ENCODE measurements at places on chromosomes 3 and 15.

DNA sequence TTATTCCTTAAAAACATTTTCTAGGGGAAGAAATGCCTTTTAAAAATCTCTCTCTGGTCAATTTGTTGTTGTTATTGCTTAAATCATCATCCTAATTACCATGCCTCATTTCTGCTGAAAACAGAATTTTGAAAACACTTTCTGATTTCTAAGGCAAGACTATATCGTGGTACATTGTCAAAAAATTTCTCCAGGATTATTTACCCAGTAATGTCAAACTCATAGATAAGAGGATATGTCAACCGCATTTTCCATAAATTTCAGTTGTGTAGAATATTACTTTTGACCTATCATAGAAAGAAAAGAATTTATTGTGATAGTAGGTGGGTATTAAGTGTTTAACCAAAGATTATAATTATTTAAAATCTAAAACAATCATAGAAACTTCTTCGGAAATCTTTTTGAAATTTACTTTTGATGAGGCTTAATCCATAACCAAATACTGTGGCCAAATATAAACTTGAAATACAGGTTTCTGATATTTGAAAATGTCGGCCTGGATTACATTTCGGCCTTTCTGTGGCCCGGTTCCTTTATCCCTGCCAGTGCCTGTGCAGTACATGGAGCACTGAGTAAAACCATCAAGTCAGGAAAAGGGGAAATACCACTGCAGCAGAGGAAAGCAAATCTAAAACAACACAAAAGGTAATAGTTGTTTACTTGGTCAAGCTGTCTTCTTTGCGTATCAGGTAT is 173.4 kb downstream of the MYRIP start:
- DNase-seq, result no peak

DNA sequence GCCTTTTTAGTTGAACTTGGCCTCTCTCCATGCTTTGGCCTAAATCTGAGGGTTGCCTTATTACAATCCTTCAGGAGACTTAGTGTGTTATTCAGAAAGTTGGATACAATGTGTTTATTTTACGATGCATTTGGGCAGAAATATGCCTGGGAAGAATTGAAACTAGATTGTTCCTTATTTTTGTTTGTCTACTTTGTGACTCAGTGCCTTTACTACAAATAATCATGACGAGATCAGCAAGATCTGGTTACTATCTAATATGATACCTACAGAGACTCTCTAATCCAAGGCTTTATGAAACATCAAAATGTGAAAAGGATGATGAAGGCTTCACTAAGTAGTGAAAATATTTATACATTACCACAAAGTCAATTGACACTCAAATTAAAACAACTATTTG is 82.2 kb downstream of the RBMS3 start:
- no peak for DNase-seq

DNA sequence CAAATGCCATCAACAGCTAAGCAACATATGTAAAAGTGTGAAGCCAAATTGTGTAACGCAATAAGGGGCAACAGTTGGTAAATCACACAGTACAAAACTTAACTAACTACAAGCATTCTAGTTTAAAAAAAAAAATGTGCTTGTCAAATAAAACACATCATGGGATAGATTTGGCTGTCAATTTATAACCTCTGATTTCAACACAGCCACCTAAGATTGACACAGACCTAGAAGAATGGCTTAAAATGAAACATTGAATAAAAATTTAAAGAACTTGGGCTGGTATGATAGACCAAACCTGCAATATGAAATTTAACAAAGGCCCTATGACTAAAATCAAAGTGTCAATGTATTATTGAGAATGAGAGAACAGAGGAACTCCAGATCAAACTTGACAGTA is 148.4 kb downstream of the NR1I2 start:
- DNase-seq, result no peak

GRCh38 chr3:134852893-134853351 is 57.9 kb downstream of the EPHB1 start:
- DNase-seq, result no peak

GRCh38 chr3:23004971-23005370 is 198.2 kb upstream of the UBE2E2 start:
- DNase-seq, result no peak

- DNase-seq, result peak; percentile 39
Observed at GRCh38 chr3:56702490-56703315, 19.6 kb upstream of the TASOR start.

GRCh38 chr3:128205558-128206145 is 52.4 kb downstream of the EEFSEC start:
- DNase-seq, result no peak

- no peak for DNase-seq
Observed at GRCh38 chr3:101591071-101591470, 17.1 kb downstream of the PCNP start.

GRCh38 chr3:172908771-172909270 is 158.3 kb downstream of the ECT2 start:
- no peak for DNase-seq

DNA sequence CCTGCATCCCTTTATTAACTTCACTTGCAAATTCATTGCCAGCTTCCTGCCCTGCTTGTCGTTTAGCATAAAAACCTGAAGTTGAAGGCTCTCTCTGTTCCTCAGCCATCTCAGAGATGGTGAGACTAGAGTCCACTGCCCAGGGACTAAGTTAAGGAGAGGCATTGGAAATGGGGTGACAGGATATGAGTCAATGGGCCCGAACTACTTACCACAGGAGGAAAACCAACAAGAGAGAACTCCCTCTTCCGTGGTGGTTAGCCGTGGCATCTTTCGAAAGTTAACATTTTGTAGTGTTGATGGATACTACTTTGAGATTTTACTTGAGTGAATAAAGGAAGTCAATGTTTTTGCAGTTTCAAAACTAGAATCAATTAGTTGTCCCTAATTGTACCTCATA is 65.3 kb downstream of the LRTM1 start:
- DNase-seq, result no peak

- DNase-seq, result no peak
Observed at GRCh38 chr15:87089551-87089950, 1009.9 kb downstream of the AGBL1 start.

- DNase-seq, result no peak
Observed at GRCh38 chr3:46542344-46542743, 23.8 kb downstream of the LRRC2 start.

GRCh38 chr3:182609575-182610156 is 183.6 kb upstream of the ATP11B start:
- DNase-seq, result no peak

- DNase-seq, result no peak
Observed at GRCh38 chr3:69260216-69260787, 125.6 kb downstream of the FRMD4B start.

DNA sequence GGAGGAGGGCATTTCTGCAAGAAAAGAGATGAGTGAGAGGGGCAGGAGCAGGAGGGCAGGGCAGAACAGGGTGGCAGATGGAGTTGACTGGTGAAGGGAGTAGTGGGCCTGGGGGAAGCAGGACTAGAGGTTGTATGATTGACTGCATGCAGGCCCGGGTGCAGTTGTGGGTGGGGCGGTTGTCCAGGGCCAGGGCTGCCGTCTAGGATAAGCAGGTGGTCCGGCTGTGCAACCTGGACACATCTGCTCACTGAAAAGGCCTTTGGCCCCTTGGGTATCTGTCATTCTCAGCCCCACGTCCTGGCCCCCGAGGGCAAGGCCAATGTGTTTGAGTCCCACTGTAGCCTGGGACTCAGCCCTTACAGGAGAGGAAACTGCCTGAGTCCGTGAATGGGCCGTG is 25.4 kb downstream of the ALS2CL start:
- no peak for DNase-seq

- DNase-seq, result no peak
Observed at GRCh38 chr3:88312256-88312655, 162.5 kb downstream of the C3orf38 start.

DNA sequence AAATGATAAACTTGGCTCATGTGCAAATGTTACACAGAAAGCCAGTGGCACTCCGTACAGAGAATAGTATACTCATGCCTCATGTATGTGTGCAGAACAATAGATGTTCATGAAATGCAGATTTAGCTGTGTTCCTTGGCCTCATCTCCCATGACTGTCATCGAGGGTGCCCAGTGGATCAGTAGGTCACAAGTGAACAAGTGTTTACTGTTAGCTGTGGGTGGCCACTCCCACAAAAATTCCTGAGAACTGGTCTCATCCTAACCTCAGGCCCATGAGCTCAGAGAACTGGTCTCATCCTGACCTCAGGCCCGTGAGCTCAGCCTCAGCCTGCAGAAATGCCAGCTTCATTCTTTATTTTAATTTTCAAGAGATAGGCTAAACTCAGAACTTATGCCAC is 124.1 kb downstream of the GADL1 start:
- no peak for DNase-seq

DNA sequence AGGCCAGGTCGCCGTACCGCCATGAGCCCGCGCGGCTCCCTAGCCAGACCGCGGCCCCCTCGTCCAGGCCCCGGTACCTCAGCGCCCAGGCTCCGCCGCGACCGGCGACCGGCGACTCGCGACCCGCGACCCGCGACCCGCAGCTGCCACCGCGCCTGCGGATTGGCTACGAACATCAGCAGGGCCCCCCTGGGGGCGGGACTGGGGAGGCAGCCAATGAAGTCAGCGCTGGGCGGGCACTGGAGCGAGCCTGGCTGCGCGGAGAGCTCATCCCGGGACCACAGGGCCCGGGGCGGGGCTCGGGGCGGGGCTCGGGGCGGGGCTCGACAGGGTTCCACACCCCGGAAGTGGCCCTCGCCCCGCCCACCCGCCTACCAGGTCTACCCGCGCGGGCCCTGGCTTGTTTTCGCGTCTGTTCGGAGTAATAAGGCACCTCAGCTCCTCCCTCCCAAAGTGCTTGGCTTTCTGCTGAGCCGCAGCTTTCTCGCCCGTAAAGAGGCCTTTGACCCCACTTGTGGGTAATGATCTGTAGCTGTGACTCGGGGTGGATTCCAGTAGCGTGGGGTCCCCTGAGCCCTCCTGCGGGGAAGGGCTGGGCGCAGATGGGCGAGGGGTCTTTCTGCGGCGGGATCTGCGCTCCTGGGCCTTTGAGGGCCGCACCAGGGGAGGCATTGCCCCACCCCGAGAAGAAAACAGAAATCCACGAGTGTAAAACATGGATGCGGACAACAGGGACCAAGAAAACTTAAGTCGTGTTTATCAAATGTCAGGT is at the start of gene LYSMD4:
Gene LYSMD4 (minus strand): TSS at position 170 of the 772 bp plus-strand sequence. CDS start 1,438 bp downstream, outside the sequence.
- peak; percentile 99 for DNase-seq

- no peak for DNase-seq
Observed at GRCh38 chr15:67593562-67593961, 51.1 kb downstream of the MAP2K5 start.

GRCh38 chr15:57060799-57061198 is 142.4 kb downstream of the TCF12 start:
- no peak for DNase-seq

DNA sequence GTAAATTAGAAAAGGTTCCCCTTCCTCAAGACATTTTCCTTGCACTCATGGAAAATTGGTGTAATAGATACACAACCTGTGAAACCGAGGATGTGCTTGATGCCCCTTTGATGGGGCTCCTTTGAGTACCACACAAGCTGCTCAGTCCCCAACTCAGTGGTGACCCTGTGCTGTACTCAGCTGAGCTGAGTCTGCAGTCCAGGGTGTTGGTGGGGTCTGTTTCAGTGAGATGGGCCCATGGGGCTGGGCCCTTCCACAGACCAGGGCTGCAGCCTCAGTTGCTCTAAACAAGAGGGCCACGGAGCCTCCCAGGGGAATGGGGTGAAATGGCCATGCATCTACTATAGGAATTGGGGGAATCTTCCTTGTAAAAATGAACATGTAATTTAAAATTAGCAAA is 39.3 kb downstream of the KY start:
- no peak for DNase-seq

- DNase-seq, result no peak
Observed at GRCh38 chr15:98387866-98388265, 260.5 kb upstream of the IGF1R start.

- DNase-seq, result no peak
Observed at GRCh38 chr3:178120367-178120766, 415.9 kb upstream of the KCNMB2 start.

DNA sequence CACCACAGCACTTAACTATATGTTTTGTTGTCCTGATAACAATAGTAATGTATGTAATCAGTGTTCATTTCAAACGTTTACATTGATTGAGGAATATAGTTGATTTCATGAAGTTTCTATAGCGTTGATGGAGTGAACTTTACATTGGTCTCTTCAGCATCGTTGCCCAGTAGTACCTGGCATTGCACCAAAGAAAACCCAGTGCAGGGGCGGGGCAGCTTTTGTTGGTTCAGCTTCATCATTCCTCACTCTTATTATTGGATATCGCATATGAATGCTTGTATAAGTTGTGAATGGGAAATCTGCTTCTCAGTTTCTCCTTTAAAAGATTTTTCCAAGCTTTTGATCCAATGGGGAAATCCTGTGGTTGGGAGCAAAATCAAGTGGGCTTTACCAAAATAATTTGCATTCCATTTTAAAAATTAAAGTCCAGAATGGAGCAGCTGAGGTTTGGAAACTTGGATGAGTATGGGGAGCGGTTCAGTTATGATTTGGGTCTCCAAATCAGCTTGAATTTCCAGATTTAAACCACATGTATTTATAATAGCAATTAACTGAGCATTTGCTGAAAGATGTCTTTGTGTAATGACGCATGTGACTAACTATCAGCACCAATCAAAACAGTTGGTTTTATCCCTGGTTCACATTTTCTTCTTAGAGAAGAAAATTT is 213.7 kb downstream of the ALCAM start:
- no peak for DNase-seq

DNA sequence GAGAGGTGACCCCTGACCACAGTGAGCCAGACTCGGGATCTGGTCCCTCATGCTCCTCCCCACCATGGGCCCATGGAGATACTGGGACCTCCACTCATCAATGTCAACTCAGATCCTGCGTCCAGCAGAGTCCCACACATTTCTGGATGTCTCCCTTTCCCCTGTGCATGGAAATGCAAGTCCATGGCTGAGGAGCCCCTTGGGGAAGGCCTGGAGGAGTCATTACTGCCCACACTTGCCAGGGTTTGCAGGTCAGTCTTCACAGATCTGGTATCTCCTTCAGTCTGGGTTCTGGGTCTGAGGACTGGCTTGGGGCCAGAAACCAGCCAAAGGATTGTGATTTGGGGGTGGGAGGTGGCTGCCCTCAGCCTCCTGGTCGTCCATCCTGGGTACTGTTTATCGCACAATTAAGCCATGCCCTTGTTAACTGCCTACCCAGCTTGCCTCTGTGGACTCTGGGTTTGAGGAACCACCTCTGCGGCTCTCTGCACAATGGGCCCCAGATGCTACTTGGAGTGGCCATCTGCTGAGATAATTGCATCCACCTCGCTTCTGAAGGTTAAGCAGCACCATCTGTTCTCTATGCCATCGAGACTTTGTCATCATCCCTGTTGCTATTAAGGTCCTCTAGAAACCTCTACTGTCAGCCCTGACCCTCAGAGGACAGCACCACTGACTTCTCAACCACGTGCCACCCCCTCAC is 49.9 kb upstream of the KLF13 start:
- DNase-seq, result no peak

Measured in stimulated activated CD4-positive, alpha-beta T cell treated with anti-CD3 and anti-CD28 coated beads, Interleukin-1b, Interleukin-23, amount 100 ng/mL, for 1 hour (primary cell).